ENCODE measurements at places on chromosomes 6 and 20.

DNA sequence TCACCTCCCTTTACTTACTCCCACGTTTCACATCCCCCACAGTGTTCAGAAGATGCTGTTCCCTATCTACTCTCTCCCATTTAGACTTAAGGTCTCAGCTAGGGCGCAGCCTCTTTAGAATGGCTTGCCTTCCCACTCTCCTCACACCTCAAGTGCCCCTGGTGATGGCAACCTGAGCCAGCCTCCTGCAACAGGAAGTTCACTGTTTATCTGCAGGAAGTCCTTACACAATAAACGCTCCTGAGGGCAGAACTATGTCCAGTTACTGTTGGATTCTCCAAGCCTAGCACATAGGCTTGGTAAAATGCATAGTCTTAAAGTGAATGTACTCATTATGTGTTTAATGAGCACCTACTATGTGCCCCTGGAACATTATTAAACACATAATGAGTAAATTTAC lies 21.9 kb upstream of the RAB22A start:
- DNase-seq = no peak

- DNase-seq = no peak
These were observed 693 bp downstream of the FAM50B start for GRCh38 chr6:3849681-3850450.

DNA sequence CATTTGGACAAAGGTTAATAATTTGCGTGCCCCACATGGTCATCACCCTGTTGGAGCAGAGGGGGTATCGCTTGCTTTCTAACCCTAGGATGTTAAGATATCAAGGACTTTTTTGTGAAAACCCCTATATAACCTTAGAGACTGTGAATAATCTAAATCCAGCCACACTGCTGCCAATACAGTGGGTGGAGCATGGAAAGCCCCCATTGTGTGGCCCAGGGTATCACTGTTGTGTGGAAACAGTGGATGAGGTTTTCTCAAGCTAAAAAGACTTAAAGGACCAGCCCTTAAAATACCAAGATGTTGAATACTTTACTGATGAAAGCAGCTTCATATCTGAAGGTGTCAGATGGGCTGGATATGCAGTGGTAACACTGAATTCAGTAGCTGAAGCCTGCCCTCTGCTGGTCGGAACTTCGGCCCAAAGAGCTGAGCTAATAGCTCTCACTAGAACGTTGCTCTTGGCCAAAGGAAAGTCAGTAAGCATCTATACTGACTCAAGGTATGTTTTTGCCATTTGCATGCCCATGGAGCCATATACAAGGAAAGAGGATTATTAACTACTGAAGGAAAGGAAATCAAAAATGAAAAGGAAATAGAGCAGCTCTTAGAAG lies 695.2 kb downstream of the PHF3 start:
- no peak for DNase-seq

- DNase-seq = no peak
These were observed 410.0 kb upstream of the JAG1 start for GRCh38 chr20:11083841-11084240.

GRCh38 chr6:149628875-149629510 lies 19.5 kb downstream of the KATNA1 start:
- DNase-seq = no peak

GRCh38 chr6:9537381-9537780 lies 877.5 kb downstream of the TFAP2A start:
- DNase-seq = no peak

DNA sequence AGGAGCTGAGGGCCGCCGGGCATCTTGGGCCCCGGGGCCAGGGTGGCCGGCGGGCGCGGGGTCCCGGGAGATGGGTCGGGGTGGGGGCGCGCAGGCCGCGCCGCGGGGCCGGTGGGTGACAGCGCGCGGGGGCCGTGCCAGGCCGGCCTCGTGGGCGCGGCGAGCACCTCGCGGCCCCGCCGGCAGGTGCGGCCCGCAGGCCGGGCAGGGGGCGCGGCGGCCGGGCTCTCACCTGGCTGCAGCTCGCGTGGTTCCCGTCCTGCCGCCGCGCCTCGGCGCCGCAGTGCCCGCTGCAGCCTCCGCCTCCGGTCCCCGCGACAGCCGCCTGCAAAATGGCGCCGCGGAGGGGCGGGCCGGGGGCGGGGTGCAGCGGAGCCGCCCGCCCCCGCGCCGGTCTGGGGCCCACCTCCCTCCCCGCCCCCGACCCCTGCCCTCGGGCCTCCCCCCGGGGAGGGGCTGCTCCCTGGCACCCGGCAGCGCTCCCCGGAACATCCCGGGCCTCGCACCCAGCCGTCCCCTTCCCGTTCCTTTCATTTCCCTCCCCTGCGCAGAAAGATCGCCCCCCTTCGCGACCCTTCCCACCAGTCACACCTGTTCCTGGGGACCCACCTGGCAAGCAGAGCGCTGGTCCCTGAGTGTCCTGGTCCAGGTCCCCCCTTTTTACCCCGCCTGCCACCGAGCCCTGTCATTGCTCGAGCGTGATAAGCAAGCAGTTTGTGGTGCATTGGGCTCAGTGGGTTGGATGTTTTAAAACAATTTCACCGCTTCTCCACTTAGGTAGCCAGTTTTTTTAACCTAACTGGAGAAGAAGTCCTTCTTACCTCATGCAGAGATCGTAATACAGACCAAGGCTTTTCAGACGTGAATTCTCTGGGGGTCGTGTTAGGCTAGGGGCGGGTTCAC lies at the start of gene SLC23A2:
Gene SLC23A2 (minus strand): TSS at position 337 of the 903 bp plus-strand sequence. CDS start 68,948 bp downstream, outside the sequence.
- DNase-seq = peak; percentile 57

GRCh38 chr20:51600016-51600420 lies 57.5 kb upstream of the NFATC2 start:
- no peak for DNase-seq

GRCh38 chr6:168057836-168058235 lies 21.2 kb downstream of the FRMD1 start:
- DNase-seq = no peak

GRCh38 chr6:14397518-14397901 lies 279.9 kb downstream of the CD83 start:
- DNase-seq = no peak

GRCh38 chr6:85637579-85637978 lies 5.1 kb downstream of the SYNCRIP start:
- no peak for DNase-seq

- no peak for DNase-seq
These were observed 52.3 kb downstream of the MOCS1 start for GRCh38 chr6:39881851-39882530.

DNA sequence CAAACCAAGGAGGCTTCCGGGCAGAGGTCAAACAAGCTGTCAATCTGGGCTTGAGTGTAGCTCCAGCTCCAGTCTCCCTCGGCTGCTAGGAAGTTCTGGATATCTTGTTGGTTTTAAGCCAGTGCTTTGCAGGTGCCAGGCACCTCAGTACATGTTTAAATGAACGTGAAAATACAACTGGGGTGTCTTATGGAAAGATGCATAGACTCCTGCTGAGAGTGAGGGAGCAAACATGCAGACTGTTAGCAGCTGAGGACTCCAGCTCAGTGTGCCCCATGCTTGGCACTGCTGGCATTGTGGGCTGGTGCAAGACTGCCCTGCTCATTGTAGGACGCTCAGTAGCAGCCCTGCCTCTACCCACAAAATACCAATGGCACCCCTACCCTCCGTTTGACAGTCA lies 28.5 kb downstream of the ERMARD start:
- no peak for DNase-seq

DNA sequence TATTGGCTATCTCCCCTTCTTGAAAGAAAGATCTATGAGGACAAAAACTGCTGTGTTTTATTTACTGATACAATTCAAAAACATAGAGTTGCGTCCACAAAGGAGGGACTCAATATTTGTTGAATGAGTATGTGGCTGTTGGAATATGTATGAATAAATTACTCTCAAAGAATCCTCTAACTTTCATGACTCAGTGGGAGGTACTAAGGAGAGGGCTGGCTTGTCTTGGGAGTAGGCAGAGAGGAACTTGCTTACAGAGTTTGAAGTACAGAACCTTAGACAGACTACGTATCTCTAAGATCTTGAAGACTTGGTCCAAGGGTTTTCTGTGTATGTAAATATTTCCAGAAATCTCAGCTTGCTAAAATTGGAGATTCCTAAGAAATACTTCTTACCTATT lies 504.0 kb upstream of the PTCHD4 start:
- no peak for DNase-seq

DNA sequence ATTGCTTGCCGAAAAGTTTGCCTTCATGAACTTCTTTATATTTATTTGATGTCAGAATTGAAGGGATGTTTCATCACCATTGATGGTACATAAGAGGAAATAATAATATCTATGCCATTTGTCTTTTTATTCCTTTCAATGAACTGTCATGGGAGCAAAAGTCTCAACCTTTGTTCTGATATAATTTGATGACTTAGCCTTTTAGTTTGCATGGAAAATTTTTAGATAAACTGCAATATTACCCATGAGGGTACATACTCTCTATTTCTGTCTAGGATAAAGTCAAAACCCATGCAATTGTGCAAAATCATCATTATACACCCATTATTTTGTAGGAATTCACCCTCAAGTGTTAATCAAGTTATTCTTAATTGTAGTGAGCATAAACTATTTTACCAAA lies 15.9 kb downstream of the TBXT start:
- DNase-seq = no peak

GRCh38 chr20:3559637-3560036 lies 88.8 kb downstream of the ATRN start:
- DNase-seq = no peak

DNA sequence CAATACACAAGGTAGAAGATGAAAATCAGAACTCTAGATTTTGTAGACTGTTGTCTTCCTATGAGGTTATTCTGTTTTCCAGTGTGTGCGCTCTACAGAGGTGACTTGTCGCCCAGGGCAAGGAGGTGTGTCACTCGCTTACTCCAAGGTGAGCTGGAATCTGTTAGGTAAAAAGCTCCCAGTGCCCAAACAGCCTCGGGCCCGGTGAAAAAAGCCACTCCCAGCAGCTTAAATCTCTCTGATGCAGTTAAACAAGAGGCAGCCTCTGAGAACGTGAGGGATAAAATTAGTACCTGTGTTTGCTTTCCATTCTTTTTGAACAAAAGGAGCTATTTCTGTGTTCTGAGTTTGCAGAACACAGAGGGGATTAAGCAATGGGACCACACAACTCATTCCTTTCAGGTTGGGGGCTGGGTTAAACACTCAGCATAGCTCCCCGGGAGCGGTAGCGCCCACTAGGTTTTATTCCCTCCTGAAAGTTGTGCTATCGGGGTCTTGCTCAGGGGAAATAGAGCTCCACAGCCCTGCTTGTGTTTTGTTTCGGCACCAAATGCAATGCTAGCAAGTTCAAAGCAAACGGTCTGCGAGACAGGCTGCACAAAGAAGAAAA lies 181.2 kb downstream of the FOXA2 start:
- DNase-seq = no peak

DNA sequence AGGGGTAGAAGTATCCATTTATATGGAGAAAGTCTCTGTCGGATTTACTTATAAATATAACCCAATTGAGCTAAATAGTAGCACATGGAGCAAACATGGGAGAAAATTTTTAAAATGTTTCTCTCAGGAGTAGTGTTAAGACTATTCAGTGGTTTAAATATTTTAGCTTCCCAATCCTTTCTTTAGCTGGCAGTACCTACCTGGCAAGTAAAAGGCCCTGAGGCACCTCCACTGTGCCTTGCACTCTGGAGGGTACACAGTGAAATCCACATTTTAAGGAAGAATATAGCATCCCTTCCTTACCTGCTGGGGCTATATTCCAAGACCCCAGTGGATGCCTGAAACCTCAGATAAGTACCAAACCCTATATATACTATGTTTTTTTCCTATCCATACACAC lies 124.2 kb downstream of the KLHL32 start:
- no peak for DNase-seq

- no peak for DNase-seq
These were observed 34.3 kb downstream of the PRSS35 start for GRCh38 chr6:83546636-83547035.

GRCh38 chr6:25519856-25520255 lies 132.2 kb upstream of the SCGN start:
- no peak for DNase-seq

DNA sequence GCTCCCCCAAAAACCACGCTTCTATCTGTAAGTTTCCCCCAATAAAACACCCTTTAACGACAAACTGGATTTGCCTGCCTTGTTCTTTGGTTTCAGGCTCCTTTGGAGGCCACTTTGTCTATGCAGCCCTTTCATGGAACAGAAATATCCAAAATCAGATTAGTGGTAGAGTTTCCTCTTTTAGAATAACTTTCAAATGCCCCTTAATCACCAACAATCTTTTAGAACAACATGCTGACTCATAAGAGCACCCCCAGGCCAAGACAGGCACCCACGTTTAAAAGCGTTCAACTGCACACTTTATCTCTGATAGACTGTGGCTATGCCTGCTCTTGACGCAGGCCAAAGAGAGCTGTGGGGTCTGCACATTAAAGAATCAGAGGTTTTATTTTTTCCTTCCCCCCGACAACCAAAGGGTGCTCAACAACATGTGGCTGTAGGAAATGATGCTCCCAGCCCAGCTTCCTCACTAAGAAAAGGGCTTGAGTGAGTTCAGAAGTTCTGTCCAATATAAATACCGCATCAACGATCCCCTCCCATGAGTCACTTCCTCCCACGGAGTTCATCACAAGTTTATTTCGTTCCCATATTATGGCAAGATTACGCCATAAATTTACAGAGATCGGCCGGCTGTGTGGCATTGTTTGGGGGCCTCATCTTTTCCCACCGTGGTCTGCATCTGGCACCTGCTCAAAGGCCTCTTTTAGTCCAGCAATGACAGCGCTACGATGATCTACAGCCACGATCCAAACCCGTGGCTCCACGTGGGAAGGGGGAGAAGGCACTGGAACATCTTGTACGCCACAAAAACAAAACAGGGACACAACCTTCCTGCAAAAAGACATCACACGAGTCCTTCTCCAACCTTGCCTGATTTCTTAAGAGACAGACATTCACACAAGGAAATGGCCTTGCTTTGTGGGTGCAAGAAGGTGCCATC lies 88.8 kb upstream of the NFATC2 start:
- DNase-seq = no peak

GRCh38 chr6:104404377-104404776 lies 455.3 kb downstream of the HACE1 start:
- no peak for DNase-seq

GRCh38 chr6:134410541-134410940 lies 92.6 kb upstream of the SGK1 start:
- DNase-seq = no peak

DNA sequence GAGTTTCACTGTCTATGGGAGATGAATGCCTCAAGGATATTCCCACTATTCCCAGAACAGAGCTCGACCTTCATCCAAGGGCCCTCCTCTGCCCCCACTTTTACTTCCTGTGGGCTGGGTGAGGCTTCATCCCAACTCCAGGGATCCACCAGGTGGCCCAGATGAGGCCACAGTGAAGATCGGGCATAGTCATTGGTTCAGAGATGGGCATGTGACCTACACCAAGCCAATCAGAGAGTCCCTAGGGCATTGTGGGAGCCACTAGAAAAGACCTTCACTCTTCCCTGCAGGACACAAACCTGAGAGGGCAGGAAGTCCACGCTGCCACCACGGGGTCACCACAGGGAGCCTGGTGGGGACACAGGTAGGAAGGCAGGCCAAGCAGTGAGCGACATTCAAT lies 72.9 kb upstream of the SLC22A16 start:
- DNase-seq = no peak

Data from GM19239 (cell line).